ENCODE measurements at places on chromosomes 5 and 9.

DNA sequence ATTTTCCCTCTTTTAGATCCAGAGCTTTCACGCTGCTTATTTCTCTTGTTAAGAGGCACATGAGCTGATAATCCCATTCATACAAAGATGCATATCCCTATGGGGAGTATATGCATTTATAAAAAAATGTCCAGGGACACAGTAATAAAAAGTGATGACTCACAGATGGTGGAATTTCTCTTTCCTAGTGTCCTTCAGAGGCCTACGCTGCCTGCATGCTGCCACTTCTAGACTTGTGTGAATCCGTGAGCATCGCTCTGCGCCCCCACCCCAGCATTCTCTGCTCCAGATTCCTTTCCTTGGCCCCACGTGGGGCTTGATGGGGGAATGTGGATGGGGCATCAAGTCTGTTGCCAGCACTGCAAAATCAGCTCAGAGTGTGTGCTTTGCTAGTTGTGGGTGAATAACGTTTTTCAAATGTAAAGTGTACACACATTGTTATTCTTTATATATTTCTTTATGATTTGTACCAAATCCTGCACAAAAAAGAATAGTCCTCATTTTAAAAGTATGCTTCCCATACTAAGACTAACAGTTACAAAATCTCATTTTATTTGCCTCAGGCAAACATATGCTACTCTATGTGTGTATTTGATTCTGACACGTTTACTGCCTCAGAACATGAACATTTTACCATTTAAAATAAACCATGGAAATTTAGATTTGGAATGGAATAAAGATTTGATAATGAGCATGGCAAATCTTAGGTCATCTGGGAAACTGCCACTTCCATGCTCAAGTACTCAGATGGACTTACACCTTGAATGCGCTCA, 22.4 kb upstream of the RASGRF2 start:
- no peak for DNase-seq

DNA sequence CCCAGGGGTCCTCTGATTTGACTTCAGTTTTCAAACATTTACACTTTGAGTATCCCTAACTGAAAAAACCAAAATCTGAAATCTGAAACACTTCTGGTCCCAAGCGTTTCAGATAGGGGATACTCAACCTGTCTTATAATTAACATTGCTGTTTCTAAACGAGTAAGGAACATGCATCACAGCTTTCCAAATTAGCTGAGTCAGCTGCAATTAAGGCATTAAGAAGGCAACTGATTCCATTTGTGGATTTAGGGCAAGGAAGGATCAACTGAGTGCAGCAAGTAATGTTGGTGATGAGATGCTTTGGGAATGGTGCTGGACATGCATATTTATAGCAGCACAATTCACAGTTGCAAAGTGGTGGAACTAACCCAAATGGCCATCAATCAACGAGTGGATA, 168.6 kb downstream of the ACER2 start:
- no peak for DNase-seq

GRCh38 chr9:86176468-86176867, 77.1 kb upstream of the GOLM1 start:
- no peak for DNase-seq

DNA sequence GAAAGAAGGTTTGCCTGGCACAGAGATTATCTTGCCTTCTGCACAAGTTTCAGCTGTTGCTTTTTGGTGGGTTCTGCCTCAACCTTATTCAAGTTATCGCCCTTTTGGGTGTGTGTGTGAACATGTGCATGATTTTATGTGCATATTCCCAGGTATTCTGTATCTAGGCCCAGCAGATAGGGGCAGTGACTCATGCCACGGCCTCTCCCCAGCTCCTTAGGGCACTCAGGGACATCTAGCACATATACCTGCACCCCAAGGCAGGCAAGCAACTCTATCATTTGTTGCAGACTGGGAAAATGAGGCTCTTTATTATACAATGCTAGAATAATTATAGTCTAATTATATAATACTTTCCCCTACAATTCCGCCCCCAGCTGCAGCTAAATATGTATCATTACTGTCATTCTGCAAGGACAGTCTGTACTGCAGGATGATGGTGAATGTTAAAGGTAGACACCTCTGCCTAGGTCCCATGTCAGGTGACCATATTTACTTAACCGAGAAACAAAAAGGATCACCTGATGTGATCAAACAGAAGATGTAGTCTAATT, 128.9 kb downstream of the PDE8B start:
- no peak for DNase-seq

DNA sequence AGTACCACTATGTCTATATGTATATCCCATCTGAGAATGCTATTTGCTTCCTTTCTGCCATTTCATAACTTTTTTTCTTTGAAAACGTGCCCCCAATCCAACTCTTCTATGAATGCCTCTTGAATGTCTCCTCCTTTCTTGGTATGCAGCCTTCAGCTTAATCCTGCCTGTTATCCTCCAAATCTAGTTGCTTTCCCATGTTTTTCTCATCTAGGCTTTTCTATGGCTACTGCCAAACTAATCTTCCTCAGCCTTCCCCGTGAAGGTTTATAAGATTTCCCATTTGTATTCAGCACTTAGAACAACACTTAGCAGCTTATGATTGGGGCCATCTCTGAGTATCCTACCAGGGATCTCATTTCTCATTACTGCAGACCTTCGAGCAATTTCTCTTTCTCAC, 2.5 kb downstream of the TGFBR1 start:
- DNase-seq, result no peak

DNA sequence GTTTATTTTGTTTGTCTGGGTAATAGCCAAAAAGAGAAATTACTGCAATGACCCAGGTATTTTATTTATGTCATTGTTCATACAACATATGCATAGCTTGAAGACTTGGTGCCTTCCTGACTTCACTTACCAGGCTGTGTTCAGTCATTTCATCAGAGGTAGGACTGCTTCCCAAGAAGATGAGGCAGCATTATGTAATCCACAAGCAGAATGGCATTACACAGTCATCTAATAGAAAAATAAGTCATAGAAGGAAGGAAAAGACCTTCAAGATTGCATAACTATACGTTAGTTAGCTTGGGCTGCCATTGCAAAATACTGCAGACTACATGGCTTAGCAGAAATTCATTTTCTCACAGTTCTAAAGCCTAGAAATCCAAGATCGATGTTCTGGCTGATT, 167.5 kb downstream of the NMUR2 start:
- DNase-seq, result no peak

- DNase-seq, result no peak
Observed at GRCh38 chr5:54103871-54104270, 206.5 kb downstream of the ARL15 start.
